ENCODE measurements at places on chromosomes 5 and 9.

GRCh38 chr9:115137526-115137925 is 19.6 kb upstream of the TNC start:
- DNase-seq = no peak

GRCh38 chr5:14060218-14060617 is 82.9 kb upstream of the TRIO start:
- no peak for DNase-seq

DNA sequence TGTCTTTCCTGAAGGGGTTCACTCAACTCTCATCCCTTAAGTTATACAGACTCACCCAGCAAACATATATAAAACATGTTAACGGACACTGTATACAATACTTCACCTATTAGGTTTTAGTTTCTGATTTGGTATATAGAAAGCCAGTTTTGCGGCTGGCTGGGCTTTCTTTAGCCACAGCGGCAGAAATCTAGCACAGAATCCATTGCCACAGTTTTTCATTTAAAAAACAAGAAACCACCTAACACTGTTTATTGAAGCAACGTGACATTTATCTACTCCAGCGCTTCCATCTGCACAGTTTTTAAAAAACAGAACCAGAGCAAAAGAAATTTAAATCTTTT is 67.3 kb downstream of the SNX30 start:
- no peak for DNase-seq

GRCh38 chr5:159018855-159019254 is 80.9 kb downstream of the EBF1 start:
- no peak for DNase-seq

DNA sequence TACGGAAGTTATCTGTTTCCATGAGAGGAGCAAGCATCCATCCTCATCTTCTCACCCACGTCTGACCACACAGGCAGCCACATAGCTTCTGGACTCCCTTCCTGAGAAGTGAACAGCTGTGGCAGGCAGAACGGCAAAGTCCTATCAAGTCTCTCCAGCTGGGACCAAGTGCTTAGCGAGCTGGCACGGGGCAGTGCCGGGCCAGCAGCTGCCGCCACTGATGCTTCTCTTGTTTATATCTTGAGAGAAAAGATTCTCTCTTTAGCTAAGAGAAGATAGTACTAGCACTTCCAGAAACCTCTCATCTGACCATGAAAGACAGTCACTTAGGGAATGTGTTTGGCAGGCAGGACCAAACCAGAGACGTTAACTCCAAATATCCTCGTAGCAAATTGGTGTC is 37.2 kb downstream of the PLAC8L1 start:
- DNase-seq = no peak

GRCh38 chr5:61991866-61992265 is 314.1 kb upstream of the KIF2A start:
- no peak for DNase-seq

GRCh38 chr9:121776001-121776738 is 124.7 kb downstream of the DAB2IP start:
- no peak for DNase-seq

DNA sequence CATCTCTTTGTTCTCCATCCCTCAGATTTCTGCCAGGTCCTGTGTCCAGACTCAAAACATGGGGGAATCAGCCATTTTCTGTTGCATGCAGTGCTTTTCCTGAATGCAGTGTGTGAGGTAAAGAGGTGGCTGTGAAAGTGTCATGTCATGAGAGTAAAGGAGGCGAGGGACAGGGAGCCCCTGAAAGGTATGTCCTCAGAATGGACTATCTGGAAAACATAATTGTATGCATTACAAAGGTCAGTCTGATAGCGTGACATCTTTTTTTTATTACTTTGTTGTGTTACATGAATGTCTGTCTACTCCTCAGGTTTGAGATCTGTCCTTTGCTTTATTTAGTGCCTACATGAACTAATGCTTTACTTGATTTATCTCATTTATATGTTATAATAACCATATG is 239.1 kb downstream of the MAN2A1 start:
- no peak for DNase-seq

DNA sequence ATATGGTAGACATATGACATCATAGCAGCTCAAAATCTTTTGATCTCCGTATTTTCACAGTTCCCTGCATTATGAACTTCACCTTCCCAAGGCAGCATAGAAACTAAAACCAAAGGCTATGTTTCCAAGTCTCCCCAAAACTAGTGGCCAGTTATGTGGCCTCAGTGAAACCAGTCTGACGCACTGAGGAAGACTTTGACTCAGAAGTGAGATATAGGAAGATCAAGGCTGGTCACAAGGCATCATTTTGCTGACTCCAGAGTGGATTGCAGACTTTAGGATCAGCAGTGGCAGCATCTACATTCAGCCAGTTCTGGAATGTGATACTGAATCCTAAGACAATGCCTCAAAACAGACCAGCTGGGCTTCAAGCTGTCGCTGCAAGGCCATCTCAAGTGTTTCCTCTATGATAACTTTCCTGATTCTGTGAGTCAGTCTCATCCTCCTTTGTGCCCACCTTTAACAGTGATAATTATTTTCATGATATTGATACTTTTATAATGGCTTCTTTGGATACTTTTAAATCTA is 34.4 kb upstream of the ELL2 start:
- no peak for DNase-seq
